ENCODE measurements at places on chromosomes 3 and 15.

- no peak for DNase-seq
Measured at GRCh38 chr15:92098869-92099268, 245.4 kb downstream of the SLCO3A1 start.

GRCh38 chr3:71709908-71710511 lies 15.2 kb downstream of the EIF4E3 start:
- DNase-seq = no peak

- DNase-seq = no peak
Measured at GRCh38 chr15:51051776-51052175, 42.9 kb downstream of the TNFAIP8L3 start.

DNA sequence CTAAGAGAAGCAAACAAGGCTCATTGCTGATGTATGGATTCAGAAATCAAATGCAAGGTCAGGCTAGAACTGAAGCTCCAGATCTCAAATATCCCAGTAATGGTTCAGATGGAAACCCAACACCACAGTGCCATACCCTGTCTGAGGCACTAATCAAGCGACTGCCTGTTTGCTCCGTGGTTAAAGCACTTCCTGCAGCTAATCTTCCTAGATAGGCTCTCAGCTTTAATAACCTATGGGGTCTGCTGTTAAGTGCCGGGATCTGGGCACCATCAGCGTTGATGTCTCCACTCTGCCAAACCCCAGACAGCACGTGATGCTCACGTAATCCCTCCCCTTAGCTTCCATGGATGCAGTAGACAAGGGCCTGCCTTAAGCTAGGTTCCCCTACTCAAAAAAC lies 262.6 kb downstream of the MECOM start:
- no peak for DNase-seq

GRCh38 chr15:36880913-36881460 lies 219.4 kb downstream of the MEIS2 start:
- no peak for DNase-seq

DNA sequence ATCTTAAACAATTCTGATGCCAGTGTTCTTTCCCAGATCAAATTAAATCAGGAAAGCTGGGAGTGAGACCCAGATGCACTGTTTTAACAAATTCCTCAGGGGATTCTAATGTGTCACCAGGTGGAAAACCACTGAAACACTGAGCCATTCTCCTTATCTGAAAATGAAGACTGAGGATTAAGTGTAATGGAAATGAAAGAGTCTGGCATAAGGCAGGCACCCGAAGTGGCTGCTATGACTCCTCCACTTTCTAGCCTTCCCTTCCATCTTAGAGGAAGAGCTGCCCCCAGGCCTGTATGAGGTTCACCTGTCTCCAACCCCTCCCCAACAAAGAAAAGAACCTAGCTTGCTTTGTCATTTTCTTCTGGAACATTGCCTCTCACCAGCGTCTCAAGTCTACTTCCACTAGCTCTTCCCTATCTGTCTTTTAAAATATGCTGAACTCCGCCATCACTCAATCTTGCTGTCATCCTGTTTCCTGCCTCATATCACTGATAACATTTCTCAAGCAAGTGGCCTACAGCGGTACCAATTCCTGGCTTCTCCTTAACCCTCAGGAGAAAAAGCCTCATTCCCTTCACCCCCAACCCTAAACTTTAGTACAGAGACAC lies 13.7 kb upstream of the ABHD2 start:
- DNase-seq = no peak

DNA sequence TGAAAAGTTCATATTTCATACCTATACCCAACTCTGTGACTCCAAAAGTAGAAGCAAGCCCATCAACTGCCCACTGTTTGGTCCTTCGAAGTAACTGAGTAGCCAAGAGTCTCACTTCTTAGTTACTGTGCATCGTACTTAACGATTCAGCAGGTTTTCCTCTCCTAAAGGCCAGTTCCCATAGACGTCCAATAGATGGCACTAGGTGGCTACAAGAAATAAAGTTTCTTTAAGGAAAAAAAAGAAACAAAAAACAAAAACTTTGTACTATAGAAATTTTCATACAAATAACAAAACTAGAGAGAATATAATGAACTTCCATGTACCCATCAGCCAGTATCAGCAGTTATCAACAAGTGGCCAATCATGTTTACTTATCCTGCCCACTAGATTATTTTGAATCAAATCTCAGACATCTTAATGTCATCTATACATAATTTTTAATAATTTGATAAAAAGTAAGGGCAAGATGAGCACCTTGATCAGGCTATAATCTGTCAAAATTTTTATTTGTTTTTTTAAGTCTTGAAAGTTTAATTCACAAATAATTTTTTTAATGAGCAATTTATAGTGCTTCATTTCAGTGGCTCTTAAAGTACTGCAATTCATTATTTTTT lies 63.8 kb upstream of the ACP3 start:
- DNase-seq = peak; percentile 55

GRCh38 chr15:63354821-63355650 lies 26.6 kb downstream of the CA12 start:
- no peak for DNase-seq

DNA sequence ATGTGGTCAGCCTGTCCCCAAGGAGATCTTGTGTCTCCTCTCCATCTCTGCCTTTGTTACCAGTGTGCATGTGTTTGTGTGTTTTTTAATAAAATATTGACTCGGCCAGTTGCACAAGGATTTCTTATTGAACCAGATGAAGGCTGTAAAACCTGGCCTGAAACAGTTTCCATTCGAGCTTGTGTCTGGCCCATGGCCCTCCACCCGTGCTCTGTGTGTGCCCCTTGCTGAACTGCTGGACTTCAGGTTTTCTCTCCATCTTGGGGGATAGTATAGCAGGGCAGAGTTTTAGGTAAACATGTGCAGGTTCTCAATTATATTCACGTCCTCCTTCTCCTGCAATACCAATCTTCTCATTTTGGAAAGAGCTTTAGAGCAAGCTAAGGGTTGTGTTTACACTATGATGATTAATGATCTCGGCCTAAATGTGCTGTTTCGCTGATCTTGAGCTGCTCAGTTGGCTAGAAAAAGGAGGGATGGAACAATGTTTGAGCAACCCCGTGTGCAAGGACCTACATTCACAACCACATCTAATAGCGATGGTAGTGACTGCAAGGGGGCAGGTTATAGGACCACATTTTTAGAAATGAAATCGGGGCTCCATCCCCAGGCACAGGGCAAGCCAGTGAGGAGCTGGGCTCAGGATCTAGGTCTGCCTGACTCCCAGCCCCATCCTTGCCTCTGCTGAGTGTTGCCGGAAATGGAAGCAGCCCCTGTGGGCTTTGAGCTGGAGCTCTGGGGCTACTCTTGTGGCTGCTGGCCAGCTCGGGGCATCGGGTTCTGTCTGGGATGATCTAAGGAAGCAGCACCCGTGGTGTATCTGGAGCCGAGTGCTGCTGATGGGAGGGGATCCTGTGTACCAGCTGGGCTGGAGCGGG lies 47.7 kb downstream of the CMTM6 start:
- no peak for DNase-seq

- no peak for DNase-seq
Measured at GRCh38 chr3:43231276-43232000, 54.9 kb upstream of the SNRK start.

DNA sequence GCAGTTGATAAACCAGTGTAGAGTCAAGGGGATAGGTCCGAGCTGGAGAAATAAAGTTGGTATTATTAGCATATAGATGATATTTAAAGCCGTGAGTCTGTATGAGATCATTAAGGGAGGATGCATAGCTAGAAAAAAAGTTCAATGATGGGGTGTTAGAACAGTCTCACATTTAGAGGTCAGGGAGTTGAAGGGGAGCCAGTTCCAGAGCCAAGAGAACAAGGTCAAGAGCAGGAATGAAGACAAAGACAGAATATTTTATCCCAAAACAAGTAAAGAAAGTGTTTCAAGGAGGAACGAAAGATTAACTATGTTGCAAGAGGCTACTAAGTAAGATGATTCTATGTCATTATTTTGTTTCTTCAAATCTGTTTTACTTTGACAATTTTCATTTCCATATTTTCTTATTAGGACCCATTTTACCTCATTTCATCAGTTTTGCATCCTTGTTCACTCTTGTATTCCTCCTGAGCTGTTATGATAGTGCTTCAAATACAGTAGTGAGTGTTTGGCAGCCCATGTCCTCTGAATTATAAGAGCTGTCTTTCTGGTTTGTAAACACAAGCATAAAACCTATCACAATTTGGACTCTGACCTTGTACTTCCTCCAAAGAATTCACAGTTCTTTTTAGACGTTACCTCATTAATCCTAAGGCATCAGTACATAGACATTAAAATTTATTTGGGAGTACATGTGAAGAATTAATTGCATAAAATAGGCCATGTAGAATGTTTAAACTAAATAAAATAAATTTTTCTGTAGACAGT lies 695.7 kb upstream of the NECTIN3 start:
- no peak for DNase-seq

DNA sequence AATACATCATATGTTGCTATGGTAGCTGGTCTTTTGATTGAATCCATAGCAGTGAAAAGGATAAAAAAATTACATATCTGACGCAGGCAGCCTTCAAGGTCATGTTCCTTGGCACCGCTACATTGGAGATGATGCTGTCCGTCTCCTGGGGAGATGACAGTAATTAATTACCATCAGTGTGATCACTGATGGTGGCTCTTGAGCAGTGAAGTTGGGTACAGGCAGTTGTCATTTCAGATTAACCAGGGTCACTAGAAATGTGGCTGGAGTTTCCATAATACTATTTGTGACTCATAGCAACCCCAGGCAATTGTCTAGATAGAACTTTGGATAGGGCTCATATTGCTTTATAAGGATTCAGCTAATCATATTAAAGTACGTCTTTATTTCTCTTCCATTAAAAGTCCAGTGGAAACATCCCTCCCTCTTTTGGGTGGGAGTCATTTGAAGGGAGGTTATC lies 136.3 kb downstream of the THSD4 start:
- DNase-seq = no peak

GRCh38 chr3:13348661-13349396 lies 71.3 kb downstream of the NUP210 start:
- DNase-seq = no peak

- no peak for DNase-seq
Measured at GRCh38 chr3:108406063-108406660, 104.2 kb downstream of the MYH15 start.

GRCh38 chr3:5194341-5194740 lies 6.8 kb downstream of the EDEM1 start:
- DNase-seq = no peak

- DNase-seq = no peak
Measured at GRCh38 chr3:61978460-61979419, 394.6 kb downstream of the FEZF2 start.

- DNase-seq = no peak
Measured at GRCh38 chr3:159250961-159251360, 449.1 kb downstream of the MFSD1 start.

DNA sequence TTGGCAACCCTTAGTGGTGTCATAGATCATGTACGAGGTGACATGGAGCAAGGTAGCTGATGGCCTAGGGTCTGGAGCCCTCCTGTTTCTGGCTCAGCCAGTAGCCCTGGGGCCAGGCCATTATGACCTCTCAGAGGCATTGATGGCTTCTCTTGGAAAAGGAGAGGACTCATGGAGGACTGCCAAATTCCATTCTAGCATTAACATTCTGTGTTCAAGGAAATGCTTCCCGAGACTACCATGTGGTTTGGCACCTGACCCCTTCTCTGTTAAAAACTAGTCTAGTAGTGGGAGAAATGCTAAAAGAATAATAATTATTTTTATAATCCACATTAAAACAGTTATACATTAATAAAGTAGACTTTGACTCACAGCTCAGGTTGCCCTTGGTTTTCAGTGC lies 40.2 kb upstream of the ADAMTSL3 start:
- DNase-seq = peak; percentile 84

GRCh38 chr3:127718916-127719290 lies 46.2 kb downstream of the ABTB1 start:
- no peak for DNase-seq

DNA sequence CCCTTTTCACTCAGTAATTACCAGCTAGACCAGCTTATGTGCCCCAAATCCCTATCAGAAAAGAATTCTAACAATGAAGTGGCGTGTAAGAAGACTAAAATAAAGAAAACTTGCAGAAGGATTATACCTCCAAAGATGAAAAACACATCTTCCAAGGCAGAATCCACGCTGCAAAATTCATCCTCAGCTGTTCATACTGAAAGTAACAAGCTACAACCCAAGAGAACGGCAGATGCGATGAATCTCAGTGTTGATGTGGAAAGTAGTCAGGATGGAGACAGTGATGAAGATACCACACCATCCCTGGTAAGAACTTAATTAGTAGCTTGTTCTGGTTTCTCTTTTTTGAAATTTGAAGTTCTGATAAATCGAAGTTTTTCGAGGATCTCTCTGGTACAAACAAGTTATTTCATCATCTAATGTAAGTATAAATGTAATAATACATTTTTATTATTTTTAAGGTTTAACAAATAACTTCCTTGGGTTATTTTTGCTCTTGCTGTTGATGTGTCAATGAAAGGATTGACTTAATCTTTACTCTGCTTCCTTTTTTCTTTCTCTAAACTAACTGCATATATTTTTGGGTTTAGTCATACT lies 1.4 kb downstream of the WDR76 start:
- DNase-seq = no peak

DNA sequence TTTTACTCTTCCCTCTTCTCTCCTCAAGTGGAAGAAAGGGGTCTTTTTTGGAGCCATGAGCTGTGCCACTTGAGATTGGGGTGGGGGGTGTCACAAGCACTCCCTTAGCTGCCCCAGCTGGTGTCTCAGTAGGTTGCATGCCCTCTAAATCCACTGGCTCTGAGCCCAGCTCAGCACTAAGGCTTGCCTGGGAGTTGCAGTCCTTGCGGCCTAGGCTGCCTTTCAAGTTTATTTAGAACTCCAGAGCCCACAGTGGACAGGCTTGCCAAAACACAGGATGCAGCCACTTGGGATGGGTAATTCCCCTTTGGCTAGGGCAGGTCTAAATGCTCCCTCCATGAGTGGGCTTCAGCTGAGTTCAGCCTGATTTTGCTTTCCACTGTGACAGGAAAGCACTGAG lies 24.7 kb downstream of the C3orf20 start:
- DNase-seq = no peak

GRCh38 chr3:13954266-13954665 lies 74.4 kb upstream of the WNT7A start:
- DNase-seq = no peak

DNA sequence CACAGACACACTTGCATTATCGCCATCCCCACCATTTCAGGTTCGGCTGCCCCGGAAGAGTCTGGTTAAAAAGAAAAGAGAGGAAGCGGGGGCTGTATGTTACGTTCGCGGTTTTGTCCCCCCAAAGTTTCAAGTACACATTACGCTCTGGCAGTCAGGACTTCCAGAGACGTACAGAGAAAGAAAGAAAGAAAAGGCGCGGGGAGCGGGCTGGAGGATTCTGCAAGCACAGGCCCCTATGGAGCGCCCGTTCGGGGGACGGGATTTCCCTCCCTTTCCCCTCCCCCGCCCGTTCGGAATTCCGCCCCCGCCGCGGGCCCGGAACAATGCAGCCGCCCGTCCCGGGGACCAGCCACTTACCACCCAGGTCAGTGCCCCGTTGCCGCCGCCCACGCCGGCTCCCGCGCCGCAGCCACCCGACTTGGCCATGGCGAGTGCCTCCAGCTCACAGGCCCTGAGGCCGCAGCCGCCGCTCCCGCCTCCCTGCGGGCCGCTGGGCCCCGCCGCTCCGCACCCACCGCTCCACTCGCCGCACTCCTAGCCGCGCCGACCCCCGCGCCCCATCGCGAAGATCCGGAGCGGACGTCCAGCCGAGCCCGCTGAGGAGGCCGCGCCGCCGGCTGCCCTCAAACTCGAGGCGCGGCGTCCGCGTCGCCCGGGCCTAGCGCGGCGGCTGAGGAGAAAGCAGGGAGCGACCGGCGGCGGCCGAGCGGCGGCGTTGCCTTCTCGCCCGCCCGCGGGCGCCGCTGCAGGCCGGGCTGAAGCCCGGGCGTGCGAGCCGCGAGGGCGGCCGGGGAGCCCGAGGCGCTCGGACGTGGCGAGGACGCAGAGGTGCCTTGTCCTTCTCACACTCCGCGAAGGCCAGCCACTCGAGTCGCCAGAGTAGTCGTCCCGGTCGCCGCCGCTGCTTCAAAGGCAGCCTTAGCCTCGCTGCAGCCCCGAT lies 567 bp downstream of the TOP2B start:
- peak; percentile 38 for DNase-seq
